ENCODE measurements at places on chromosomes 3 and 15.

DNA sequence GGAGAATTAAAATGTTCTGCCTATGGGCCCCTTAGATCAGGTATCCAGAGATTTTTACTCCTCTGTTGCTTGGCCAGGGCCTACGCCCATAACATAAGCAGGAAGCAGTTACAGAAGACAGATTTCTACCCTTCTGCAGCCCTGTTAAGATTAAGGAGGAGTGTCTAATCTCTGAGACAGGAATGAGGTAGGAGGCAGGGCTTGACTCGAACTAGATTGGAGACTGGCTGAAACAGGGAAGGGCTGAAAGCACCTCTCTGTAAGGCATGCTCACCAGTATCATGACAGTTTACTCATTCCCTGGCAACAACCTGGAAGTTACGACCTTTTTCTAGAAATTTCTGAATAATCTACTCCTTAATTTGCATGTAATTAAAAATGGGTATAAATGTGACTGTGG lies 16.7 kb downstream of the PLA2G4D start:
- no peak for DNase-seq

DNA sequence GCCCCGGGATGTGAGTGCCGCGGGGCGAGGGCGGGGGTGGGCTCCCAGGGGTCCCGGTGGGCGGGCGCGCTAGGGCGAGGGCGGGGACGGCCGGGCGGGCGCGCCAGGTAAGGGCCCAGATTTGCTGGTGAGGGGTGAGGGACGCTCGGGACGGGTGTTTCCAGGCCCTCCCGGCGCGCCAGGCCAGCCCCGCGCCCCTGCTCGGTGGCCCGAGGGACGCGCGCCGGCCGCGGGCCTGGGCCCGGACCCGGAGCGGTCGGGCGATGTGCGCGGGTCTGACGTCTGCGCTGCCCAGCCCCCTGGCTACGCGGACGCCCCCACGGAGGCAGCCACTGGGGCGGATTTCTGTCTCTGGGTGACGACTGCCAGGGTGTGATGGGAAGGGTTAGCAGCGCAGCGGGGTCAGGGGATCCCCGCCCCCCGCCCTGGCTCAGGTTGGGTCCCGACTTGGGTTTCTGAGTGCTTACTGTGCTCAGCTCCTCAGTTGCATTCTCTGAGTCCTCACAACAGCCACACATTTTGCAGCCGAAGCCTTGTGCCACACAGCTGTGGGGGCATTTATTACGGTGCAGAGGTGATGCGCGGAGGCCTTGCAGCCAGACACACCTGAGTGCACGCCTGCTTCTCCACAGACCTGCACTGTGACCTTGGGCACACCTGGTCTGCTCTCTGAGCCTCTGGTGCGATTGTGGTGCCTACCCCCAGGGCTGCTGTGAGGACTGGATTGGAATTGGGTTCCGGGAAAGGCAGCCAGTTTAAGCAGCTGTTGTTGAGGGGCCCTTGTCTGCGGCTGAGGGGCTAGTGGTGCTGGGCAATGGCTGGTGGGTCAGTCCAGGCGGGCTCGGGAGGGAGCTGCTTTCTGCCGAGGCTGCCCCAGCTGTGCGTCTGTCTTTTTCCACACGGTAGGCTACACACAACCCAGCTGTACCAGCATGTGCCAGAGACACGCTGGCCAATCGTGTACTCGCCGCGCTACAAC lies 523 bp downstream of the HDAC11 start:
- peak; percentile 44 for DNase-seq

- no peak for DNase-seq
These were observed 42.1 kb downstream of the DGKG start for GRCh38 chr3:186319945-186320344.

- DNase-seq, result peak; percentile 78
These were observed at the start of gene HPS3 for GRCh38 chr3:149129326-149130205. Gene HPS3 (plus strand): TSS chr3:149129638. CDS start chr3:149129724, 86 bp downstream.

DNA sequence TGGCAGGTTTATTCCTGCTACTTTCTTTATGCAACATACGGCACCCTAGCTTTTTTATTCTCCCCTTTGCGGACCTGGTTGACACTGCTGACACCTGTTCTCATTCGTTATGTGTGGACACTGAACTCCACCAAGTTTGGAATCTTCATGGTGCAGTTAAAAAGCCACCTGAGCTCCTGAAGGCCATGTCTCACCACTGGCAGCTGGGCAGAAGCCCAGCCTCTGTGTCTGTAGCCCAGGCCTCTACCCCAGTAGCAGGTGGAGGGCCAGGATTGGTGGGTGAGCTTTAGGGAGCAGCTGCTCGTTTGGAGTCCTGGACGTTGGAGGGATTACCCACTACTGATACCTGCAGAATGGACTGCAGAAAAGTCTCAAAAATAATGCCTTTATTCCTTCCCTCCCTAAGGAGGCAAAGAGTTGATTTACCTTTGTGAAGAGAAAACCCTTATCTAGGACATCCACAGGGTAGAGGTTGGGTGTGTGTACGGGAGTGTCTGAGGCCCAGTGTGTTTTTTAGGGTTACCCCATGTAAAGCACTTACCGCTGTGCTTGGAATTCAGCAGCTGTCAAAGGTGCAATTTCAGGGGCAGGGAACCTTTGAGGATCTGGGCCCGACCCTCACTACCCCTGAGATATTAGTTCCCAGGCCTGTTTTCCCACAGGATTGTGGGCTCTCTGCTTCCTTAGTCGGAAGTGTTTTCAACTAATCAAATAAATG lies 637 bp upstream of the CCNDBP1 start:
- no peak for DNase-seq

DNA sequence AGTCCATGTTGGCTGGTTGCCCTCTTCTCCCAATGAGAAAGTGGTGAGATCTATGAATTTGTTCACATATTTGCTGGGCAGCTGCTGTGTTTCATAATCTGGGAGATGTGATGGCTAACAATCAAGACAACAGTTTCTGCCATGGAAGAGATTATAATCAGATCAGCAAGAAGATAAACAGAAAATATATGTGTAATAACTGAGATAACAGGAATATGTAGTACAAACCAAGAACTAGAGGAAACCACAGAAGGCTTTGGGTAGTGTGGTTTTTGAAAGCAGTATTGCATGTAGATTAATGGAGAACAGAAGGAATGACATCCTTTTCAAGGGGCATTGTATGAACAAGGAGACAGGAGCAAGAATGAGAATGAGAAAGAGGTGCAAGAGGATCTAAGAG lies 12.2 kb upstream of the CSTA start:
- no peak for DNase-seq

DNA sequence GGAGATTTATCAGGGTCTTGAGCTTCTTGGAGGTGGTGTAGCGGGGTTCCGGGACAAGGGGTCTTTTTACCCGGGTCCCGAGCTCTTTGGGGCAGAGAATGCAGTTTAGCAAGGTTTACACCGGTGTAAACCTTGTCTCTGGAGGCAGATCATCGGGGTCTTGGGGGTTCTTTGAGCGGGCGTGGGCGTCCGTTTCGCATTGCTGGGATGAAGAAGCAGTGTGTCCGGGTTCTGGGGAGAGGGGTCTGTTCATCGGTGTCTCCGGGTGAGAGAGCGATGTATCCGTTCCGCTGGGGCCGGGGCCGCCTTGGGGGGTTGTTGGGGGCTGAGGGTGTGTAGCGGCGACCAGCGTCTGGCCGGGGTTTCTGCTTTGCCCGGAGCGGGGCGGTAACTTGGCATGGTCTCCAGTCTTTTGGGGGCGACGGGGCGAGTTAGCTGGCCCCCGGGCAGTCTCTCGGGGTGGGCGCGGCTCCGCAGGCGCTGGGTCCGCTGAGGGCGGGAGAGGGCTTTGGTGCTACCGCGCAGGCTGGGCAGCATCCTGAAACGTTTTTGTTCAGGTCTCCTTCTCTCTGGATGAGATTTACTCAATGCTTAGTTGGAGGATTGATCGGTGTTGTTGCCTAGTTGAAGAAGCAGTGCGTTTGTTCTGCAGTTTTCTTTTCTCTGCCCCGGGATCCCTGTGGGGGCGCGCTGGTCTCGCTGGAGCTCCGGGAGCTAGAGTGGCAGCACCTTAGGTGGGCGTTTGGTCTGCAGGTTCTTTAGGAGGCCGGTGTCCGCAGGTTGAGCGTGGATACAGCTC lies 843 bp downstream of the GLCE start:
- DNase-seq, result peak; percentile 26
